ENCODE measurements at places on chromosomes 1 and 21.

GRCh38 chr1:155125946-155126555 is 1.6 kb upstream of the EFNA1 start:
- DNase-seq: peak; percentile 86

DNA sequence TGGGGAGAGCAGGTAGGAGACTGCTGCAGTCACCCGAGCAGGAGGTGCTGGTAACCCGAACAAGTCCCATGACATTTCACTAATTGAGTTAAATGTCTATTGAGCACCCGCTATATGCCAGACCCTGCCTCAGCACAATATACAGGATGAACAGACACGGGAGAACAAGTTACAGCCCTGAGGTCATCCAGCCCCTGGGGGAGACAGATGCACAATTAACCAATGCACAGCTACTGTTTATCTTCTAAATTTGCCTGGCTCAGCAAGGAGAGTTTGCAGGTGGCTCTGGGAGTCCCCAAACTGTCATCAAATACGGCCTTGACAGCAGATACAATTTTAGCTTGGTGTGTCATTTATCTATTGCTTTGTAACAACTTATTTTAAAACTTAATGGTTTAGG is 18.1 kb downstream of the CITED4 start:
- DNase-seq: no peak

- DNase-seq: no peak
These were observed 3.7 kb downstream of the OPRD1 start for GRCh38 chr1:28815533-28816185.

- no peak for DNase-seq
These were observed 47.9 kb upstream of the PLXNA2 start for GRCh38 chr1:208291923-208292711.

Data from posterior vena cava (tissue), 2 donors.